ENCODE measurements at places on chromosomes 3 and 15.
A peak's percentile ranks its signal among the peaks of the same experiment; 100 is the strongest.

GRCh38 chr3:139122221-139122581 lies 77.5 kb upstream of the PRR23C start:
- no peak for DNase-seq

DNA sequence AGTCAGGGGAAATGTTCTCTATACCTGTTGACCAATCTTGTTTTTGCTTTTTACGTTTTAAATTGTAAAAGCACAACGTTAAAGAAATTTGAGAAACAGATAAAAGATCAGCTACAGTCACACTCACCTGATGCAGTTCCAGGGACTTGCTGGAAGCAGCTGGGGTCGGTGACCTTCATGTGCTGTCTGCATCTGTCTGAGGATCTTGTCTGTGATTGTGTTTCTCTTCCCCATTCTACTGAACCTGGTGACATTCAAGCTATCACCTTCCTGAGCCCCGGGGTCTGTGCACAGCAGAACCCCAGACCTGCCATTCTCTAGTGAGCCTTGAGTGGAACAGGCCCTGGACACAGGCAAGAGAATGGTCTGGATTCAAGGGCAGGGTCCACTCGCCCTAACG lies 66.4 kb upstream of the SIAH2 start:
- no peak for DNase-seq

- no peak for DNase-seq
Measured at GRCh38 chr15:61227950-61228936, 859 bp downstream of the RORA start.

GRCh38 chr3:40924559-40925141 lies 274.7 kb upstream of the CTNNB1 start:
- no peak for DNase-seq

DNA sequence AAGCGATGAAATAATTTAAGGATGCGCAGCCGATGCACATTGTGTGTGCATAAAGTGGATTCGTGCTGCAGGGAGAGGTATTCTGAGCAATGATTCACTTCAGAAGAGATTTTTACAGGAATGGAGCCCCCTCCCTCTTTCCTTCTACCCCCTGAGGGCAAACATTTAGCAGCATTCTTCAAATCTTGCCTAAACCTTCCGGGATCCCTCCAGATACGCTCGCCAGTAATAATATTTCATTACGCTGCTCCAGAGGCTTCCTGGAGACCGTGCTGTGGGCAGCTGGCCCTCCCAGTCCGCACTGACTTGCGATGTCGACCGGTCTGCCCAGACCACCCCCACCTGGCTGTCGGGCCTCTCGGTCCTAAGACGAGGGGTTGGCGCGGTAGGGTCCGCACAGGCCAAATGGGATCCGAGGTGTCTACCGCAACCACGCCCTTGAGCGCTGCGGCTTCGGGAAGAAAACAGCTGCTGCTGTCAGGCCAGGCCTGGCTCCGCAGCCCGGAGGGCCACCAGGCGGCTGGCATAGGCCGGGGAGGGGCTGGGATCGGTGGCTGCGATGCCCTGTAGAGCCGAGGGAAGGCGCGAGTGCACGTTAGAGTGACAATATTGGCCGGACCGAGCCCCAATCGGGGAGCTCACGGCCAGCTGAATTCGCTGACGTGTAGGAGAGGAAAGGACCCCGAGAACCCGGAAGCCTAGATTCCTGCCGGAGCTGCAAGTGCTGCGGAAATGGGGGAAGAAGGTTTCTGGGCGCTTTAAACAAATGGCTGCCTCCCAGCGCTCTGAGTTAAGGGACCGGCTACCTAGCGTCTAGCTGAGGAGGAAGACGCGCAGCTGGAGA lies 14.3 kb downstream of the ZIC4 start:
- no peak for DNase-seq

GRCh38 chr15:72169236-72169920 lies 28.2 kb downstream of the GRAMD2A start:
- no peak for DNase-seq

DNA sequence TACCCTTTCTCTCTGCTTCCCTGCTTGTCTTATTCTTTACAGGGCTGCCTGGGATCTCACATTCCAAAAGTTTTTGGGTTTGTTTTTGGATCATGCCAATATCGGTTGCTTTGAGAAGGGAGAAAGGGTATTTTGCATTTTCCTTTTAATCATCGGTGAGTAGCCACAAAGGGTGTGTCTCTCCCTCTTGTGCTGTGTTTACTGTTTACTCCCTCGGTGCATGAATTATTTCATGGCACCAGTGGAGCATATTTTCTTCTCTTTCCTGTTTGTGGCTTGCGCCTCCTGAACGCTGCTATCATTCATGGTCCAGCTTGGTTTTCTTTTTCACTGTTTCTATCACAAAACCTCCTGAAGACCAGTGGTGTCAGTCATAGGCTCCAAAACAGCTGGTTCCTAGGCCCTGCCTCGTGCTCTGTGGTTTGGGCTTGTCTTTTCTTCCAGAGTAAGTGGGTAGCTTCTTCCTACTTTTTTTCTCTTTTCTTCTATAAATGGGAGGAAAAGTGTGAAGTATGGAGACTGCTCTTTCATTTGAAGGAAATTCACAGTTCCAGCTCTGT lies 54.9 kb downstream of the IGF1R start:
- no peak for DNase-seq

DNA sequence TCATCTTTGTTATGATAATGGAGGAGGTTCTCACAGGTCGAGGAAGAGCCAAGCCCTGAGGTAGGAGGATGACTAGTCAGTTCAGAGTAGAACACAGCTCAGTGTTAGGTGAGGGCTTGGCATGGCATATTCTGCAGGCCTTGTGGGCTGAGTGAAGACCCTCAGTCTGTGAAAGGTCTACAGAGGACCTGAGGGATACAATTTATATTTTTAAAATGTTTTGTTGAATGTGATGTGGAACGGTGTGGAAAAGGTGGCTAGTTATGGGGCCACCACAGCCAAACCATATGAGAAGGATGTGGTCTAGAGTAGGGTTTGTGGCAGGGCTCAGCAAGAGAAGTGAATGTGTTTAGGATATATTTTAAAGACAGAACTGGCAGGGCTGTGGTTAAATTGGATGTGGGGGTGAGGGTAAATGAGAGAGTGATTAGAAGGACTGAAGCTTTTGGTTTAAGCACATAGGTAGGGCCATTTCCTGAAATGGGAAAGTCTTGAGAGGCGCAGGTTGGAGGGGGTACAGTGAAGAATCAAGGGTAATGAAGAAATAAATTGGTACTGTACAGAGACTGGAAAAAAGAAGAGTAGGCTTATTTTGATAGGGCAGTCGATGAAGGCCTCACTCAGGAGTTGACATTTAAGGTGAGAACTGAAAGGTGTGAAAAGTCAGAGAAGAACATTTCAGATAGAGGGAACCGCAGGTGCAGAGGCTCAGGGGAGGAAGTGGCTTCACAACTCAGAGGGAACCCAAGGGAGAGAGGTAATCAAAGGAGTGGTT lies 60.5 kb downstream of the SPTSSB start:
- DNase-seq: peak; percentile 25

DNA sequence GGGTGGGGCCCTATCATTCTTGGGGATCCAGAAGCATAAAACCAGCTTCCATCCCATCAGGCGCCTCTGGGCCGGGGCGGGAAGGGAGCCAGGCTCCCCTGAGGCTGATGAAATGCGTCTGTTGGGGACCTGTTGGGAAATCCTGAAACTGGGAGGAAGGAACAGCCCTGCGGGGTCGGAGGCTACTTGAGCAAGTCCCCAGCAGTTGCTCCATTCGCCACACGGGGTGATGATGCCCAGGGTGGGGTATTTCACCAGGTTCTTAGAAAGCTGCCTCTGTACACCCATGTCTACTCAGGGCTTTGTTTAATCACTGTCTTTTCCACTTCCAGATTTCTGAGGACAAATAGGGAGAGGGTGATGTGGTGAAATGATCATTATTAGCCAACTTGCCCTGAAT lies 25.4 kb upstream of the TSEN2 start:
- DNase-seq: no peak

DNA sequence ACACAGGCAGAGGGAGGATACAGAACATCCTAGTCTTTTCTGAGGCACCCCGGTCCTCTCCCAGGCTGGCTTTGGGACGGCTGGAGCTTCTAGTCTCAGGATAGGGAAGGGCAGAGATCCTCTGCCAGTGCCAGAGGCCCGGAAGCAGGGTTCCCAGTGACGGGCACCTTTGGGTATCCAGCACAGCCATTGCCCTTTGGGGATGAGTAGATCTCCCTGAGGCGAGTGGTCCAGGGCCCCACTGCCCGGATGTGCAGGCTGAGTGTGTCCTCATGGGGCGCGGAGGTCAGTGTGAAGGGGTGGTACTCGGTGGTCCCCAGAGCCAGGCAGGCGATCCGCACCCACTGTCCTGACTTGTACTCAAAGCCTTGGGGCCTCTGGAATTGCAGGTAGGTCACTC lies 18.3 kb downstream of the DUOX2 start:
- no peak for DNase-seq

GRCh38 chr15:82986442-82986780 lies 401 bp downstream of the RAMAC start:
- DNase-seq: no peak

DNA sequence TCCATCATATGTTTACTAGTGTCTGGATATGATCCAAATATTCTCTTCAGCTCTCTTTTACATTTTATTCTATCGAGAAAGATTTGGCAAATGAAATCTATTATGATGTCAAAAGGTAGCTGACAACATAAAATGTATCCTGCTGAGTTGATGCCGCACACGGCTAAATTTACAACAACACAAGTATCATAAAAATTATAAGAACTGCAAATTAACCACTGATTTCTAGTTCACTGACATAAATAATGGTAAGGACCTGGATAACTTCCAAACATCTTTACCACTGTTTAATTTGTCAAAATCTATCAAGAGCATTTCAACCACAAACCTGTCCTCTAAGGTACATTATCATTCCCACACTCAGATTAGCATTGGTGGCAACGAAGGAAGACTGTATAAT lies 244.5 kb downstream of the FOXP1 start:
- no peak for DNase-seq

DNA sequence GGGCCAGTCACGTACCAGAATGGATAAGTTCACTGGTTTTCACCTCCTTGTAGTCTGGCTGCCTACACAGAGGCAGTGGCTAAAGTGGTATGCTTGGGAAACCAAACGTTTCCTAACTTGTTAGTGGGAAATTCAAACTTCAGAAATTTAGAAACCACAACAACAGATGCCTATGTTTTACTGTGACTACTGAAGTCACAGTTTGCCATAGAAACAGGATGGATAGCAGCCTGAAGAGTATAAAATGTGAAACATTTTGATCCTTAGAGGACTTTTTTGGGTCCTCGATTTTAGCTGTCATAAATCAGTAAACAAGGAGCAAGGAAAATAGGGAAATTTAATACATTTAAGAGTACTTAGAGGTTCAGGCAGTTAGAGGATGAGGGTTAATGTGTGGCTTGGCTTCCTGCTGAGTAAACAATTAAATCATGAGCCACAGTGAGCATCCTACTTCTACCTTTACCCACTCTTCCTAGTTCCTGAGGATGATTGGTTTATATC lies 48.6 kb downstream of the CMSS1 start:
- no peak for DNase-seq

DNA sequence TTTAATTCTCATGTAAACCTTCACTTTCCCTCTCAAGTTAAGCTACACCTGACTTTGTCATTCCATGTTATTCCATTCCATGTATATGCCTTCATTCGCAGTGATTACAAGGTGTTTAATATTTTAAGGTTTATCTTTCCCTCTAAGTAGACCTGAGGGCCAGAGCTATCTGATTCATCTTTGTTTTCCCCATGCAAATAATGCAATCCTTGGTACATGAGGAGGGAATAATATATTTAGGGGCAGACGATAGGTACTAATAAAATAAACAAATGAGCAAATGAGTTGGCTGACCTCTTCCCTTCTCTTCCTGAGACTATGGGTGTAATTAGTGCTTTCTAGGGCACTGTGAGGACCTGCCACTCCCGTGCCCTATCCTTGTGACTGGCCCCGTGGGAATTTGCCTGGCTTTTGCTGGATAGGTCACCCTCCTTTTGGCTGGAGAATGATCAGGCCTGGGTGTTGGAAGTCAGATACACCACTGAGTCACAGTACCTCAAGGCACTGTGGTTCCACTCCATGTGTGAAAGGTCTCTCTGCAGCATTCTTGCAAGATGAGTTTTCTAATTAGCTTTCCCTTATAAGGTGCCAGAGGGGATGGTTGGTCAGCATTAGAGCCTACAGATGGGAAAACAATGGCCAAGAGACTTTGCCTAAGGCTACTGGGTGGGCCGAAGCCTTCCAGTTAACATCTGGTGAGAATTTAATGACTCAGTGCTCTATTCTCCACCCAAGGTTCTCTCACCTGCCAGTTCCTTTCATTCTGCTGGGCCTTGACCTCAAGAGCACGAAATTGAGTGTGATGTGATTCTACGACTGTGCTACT lies 183.2 kb downstream of the P3H2 start:
- DNase-seq: no peak

- no peak for DNase-seq
Measured at GRCh38 chr3:127120851-127121647, 71.9 kb upstream of the PRR23E start.

DNA sequence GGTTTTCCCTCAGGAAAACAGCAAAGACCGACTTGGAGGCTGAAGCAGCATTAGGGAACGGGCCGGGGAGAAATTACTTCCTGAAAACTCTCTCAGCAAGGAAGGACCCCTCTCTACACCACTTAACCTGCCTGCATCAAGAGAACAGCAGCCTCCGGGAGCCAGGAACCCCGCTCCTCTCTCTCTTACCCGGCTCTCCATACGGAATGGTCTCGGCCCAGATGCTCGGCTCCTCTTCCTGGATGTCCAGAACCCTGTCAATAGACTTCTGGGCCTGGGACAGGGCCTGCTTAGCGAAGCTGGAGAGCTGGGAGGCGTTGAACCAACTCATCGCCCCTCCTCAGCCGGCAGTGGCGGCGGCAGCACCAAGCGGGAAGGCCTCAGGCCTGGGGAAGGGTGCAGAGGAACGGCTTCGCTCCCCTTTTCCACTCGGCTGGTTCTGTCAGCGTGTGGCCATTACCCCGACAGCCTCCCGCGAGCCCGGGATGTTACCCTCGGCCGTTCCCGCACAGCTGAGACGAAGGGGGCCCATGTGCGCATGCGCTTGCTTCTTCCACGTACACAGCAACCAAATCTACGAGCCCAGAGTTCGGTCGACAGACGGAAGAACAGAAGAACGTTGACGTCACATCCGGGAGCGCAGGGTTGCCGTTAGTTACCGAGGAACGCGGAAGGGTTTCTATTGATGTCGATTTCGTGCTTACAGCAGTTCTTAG lies at the start of gene TMF1:
Gene TMF1, minus strand, starts transcription at position 578 of the 716 bp plus-strand sequence. Its CDS starts 247 bp downstream, at position 331.
- peak; percentile 98 for DNase-seq

DNA sequence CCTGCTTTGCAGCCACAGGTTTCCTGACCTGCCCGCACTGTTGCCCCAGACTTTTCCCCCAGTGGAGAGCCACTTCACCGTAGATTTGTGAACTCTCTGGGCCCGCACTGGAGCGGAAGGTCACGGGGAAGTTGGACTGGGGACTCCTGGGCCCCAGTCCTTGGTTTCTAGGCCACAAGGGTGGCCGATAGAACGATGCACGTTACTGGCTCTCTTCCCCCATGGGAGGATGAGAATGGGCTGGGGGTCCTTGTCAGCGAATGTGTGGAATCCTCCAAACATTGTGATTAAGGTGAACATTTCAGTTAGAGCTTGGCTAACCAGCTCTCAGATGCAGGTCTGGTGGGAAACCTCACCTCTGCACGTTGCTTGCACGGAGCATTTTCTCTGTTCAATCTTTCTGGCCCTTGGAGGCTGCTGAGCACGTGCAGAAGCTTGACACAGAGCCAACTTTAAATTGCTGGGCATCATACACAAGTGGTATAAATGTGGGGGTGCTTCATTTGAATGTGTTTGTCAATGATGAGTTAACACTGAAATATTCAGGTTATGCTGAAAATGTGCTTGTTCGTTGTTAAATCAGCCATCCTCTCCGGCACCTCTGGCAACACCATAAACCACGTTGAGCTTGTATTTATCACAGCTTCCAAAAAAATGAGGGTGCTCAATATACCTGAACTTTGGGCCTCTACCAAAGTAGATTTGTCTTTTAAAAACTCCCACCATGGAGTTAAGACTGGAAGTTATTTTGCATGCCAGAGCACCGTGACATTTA lies 976 bp downstream of the DIS3L start:
- DNase-seq: peak; percentile 38
